T-cell (primary cell): ENCODE measurements at places on chromosomes 16 and 17.

- no peak for DNase-seq
These were observed at the start of gene SLC47A2 for GRCh38 chr17:19716108-19717030. Gene SLC47A2, minus strand, starts transcription at chr17:19716584. Its CDS starts 29 bp downstream, at chr17:19716555.

- no peak for DNase-seq
These were observed 25.6 kb downstream of the UNK start for GRCh38 chr17:75810216-75810615.

DNA sequence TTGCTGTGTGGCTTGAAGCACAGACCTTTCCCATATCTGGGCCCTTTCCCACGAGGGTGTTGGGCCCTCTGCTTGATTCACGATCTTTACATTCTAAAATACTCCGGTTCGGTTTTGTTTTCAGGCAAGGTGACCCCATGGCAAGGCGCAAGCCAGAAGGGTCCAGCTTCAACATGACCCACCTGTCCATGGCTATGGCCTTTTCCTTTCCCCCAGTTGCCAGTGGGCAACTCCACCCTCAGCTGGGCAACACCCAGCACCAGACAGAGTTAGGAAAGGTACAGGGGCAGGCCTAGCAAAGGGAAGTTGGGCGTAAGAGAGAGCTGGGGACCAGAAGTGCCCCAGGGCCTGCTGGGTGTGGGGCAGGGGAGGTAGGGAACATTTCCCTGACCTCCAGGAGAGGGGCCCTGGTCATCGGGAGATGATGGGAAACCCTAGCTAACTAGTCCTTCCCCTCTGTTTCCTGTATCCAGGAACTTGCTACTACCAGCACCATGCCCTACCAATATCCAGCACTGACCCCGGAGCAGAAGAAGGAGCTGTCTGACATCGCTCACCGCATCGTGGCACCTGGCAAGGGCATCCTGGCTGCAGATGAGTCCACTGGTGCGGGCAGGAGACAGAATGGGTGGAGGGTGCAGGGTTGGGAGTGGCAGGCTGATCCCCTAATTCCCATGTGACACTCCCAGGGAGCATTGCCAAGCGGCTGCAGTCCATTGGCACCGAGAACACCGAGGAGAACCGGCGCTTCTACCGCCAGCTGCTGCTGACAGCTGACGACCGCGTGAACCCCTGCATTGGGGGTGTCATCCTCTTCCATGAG lies 1.4 kb downstream of the ALDOA start:
- no peak for DNase-seq

GRCh38 chr17:40063187-40063771 lies 514 bp downstream of the THRA start:
- DNase-seq, result peak; percentile 34

DNA sequence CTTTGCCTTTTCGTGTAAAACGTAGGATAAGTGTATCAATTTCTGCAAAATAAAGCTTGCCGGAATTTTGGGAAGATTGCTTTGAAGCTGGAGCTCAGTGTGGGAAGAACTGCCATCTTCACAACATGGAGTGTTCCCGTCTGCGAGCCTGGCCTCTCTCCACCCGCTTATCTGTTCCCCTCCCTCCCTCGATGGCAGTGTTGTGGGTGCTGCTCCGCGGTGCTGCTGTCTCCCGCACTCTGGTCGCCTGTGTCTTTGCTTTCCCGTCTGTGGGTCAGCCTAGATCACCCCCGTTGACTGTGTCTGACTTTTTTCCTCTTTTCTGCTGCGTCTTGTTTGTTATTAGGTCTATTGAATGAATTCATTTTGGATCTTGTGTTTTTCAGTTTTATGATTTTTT lies 17.0 kb downstream of the ACSF3 start:
- DNase-seq, result no peak

DNA sequence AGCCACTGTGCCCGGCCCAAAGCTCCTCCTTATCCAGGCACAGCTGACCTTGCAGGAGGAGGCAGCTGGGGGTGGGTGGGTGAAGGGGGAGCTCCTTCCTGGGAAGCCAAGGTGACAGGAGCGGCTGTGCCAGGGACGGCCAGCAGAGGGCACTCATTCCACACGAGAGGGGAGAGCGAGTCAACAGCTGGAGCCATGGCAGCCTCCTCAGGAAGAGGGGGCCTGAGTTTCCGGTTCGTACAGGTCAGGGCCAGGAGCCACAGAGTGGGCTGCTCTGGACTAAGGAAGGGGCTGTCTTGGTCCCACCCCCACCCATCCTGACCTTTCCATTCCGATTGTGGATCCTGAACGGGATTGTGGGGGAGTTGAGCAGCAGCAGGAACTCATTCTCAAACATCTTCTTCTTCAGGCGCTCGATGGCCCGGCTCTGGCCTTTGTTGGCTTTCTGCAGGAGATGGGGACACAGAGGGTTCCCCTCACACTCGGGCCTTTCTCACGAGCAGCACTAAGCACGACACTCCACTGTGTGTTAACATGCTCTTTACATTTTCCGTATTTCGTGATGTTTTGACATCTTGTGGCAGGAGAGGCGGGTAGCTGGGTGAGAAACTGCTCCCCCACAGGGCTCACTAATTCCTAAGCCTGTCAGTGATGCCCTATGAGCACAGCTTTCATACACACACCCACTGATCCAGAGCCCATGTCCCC lies 61.6 kb downstream of the TIMM22 start:
- peak; percentile 10 for DNase-seq

GRCh38 chr16:12449374-12449773 lies 354.3 kb downstream of the CPPED1 start:
- DNase-seq, result no peak

GRCh38 chr17:61179380-61179806 lies 220.2 kb upstream of the TBX2 start:
- no peak for DNase-seq

DNA sequence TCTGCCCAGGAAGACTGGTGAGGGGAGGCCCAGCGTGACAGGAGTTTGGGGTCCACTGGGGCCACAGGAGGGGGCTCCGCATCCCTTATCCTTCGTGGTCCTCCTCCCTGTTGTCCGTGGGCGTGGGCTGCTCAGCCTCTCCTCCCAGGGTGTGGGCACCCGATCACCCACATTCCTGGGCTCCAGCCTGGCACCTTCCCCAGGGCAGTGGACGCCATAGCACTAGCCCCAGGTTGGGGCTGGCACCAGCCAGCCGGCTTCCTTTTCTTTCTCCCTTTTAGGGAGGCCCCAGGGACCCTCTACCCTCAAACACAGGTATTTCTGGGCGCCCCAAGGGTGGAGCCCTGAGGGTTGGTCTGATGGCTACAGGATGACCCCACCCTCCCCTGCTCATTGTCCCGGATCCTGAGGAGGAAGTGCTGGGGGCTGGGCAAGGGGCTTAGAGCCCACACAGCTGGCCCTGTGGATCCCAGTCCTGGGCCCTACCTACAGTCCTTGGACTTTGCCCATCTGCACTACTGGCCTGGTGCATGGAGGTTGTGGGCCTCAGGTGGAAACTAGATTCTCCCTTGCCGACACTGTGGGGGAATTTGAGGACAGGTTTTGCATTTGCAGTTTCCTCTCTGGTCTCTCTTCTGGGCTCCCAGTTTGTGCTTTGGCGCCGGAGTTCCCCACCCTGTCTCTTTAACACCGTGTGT lies 1.1 kb downstream of the KIF1C start:
- no peak for DNase-seq

GRCh38 chr17:83174362-83175118 lies 95.1 kb downstream of the METRNL start:
- no peak for DNase-seq

GRCh38 chr17:43874293-43874692 lies 27.3 kb downstream of the CD300LG start:
- no peak for DNase-seq

GRCh38 chr17:8632061-8632460 lies 1.5 kb upstream of the MYH10 start:
- DNase-seq, result no peak

- no peak for DNase-seq
These were observed 21.4 kb downstream of the MPRIP start for GRCh38 chr17:17063546-17064122.

GRCh38 chr17:67244431-67245072 lies 444 bp downstream of the HELZ start:
- DNase-seq, result no peak

DNA sequence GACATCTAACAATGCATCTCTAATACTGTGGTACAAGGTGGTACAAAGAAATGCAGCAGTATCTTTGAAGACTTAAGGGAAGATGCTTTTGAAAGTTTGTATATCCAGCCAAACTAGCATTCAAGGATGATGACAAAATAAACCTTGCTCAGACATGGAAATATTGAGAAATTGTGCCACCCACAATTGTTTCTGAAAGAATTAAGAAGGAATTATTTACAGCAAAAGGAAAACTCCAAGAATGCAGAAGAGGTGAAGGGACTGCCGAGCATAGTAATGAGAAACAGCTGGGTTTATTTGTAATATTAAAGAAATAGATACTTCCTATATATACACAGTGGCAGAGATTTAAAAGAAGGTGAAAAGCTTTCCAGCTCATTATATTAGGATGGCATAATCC lies 29.5 kb downstream of the PMFBP1 start:
- DNase-seq, result no peak

DNA sequence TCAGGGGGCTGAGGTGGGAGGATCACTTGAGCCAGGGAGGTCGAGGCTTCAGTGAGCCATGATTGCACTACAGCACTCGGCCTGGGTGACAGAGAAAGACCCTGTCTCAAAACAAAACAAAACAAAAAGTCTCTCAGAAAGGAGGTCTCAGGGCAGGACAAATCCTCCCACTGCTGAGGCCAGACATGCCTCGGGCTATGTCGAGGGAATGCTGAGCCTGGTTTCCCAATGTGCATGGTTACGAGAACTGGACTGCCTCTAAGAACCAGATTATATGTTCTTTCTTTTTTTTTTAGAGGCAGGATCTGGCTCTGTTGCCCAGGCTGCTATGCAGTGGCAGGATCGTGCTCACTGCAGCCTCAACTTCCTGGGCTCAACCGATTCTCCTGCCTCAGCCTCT lies 27.6 kb downstream of the TRAP1 start:
- no peak for DNase-seq

DNA sequence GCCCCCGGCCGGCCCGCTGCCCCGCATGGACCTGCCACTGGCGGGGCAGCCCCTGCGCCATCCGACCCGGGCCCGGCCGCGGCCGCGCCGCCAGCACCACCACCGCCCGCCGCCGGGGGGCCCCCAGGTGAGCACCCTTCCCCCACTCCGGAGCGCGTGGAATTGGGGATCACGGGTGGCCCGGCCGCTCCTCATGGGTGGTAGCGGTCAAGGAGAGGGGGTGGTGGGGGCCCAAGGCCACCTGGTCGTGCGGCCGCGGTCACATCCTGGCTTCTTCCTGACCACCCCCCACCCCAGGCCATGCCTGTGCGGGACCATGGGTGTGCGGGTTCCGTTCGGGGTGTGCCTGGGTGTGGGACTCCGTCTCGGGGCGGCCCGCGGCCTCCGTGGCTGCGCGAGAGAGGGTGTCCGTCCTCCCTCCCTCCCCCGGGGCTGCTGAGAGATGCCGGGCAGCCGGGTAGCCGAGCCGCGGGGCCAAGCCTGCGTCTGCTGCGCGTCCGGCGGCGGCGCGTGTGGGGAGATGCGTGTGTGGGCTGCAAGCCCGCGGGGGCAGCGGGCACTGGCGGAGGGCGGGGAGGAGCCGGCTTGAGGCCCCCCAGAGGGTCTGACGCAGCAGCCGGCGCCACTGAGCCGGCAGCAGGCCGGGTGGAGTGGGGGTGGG lies 6.8 kb downstream of the ACD start:
- no peak for DNase-seq

DNA sequence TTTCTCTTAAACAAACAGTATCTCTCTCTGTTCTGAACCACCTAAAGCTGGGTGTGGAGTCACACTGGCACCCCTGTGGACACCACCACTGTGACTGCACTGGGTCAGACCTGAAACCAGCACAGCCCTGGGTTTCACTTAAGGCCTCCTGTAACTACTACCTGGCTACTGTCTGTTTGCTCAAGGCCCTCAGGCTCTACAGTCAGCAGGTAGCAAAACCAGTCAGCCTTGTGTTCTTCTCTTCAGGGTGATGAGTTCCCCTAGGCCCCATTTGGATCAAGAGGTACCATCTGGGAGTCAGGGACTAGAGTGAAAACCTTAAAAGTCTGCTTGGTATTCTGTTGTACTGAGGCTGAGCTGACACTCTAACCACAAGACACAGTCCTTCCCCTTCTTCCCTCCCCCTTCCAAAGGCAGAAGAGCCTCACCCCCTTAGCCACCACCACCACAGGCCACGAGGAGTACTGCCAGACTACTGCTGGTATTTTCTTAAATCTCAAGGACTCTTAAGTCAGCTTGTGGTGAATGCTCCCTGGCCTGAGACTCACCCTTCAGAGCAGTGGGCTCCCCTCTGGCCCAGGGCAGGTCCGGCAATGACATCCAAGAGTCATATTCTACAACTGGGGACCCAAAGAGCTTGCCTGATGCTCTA lies 153.2 kb upstream of the MON1B start:
- DNase-seq, result no peak

DNA sequence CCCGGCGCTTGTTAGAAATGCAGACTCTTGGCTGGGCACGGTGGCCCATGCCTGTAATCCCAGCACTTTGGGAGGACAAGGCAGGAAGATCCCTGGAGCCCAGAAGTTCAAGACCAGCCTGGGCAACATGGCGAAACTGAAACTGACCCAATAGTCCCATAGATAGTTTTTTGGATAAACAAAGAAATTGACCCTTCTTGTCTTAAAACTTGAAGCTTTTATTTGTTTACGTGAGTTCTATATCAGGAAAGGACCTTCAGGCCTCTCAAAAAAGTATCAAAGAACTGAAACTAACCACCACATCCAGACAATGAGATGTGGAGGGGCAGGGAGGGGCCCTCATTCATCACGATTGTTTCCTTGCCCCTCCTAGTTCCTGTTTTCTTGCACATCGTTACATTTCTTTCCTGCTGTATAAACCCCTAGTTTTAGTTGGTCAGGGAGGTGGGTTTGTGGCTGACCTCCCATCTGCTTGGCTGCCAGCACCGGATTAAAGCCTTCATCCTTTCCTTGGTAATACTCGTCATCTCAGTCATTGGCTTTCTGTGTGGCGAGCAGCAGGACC lies 29.9 kb upstream of the PRM1 start:
- DNase-seq, result peak; percentile 43

DNA sequence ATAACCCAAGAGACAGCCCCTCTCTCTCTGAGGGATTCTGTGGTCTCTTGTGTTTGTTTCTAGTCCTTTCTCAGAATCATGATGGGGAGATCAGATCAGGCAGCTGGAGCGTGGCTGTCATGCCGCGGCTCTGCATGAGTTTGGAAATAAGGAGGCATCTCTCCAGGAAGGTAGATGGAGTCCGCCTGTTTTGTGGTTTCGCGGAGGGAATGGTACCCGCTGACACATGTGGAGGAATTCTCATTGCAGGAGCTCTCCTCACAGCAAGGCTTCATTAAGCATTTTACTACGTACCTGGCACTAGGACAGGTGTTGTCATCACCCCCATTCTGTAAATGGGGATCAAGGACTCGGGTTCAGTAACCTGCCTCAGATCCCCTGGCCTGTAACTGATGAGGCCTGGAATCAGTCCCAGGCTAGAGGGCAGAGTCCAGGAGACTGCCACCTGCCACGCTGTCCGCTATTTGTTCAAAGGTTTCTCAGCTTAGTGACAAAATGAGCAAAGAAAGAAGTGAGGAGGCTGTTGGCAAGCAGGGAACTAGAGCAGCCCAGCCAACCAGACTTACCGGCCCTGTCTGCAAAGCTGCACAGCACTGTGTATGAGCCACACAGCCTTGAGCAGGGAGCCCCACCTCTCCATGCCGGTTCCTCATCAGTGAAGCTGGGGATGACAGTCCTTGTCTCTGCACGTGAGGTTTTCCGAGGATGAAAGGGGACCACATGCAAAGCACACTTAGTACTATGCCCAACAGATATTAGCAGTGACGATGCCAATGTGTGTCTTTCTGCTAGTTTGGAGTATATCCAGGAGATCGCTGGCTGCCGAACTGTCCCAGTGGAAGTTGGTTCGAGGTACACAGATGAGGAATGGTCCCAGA lies 11.0 kb downstream of the KDM8 start:
- no peak for DNase-seq
